Activated CD8-positive, alpha-beta T cell treated with anti-CD3 and anti-CD28 coated beads for 36 hours (primary cell): ENCODE measurements at places on chromosomes 6 and 20. TPM values are rescaled to one million over a fixed set of nuclear protein-coding genes. Genes with fewer than 3 reads are reported as not detected.

The KHDC1L gene
- total RNA-seq, result not detected

The RNF8 gene
- total RNA-seq, result 19.8 TPM

The SMLR1 gene
- total RNA-seq, result not detected

The CPNE5 gene
- 1.2 TPM for total RNA-seq

The AVP gene
- not detected for total RNA-seq

The BANF2 gene
- total RNA-seq, result not detected

The HCRTR2 gene
- total RNA-seq, result not detected

The DOK5 gene
- 1.4 TPM for total RNA-seq
